ENCODE measurements at places on chromosomes 7 and 10. TPM values are rescaled to one million over a fixed set of nuclear protein-coding genes. Genes with fewer than 3 reads are reported as not detected.

DNA sequence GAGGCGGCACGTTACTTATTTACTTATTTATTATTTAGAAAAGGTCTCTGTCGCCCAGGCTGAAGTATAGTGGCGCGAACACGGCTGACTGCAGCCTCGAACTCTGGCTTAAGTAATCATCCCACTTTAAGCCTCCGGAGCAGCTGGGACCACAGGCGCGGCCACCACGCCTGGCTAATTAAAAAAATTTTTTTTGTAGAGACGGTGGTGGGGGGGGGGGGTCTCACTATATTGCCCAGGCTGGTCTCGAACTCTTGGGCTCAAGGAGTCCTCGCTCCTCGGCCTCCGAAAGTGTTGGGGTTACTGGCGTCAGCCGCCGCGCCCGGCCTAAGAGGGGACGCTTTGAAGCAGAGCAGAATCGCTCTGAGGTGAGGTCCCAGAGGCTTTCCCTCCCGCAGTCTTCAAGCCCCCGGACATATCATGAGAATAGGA, 675 bp upstream of the FRAT2 start:
- no peak for ATAC-seq

CAMK2B gene
- 1.0 TPM for total RNA-seq

DNA sequence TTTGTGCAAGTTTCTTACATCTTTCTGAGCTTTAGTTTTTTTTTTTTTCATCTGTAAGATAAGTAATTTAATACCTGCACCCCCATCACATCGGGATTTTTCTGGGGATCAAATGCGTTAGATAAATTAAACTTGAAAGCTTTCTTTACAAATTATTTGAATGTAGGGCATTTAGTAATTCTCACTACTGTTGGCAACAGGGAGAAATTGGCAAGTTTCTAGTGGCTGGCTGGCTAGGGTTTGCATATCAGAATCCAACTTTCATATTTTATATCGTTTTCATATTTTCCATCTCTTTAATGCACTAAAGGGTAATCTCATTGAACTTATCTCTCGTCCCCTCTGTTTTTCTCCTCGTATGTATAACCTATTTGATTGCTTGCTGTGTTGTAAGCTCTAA, 412.9 kb downstream of the GALNT17 start:
- no peak for ATAC-seq

PNLIP gene
- total RNA-seq = not detected

- peak; percentile 98 for ATAC-seq
These were observed at the start of gene FAM241B for GRCh38 chr10:69629897-69630650. TSS of gene FAM241B (plus strand) at chr10:69630247. CDS start at chr10:69631744, 1,497 bp downstream.

GRCh38 chr10:107022600-107023354, 141.7 kb downstream of the SORCS1 start:
- ATAC-seq = no peak

- ATAC-seq = no peak
These were observed 316.0 kb upstream of the SEMA3C start for GRCh38 chr7:81234896-81235295.

Data from activated T-helper 17 cell treated with anti-CD3 and anti-CD28 coated beads, Interleukin-2, amount 50 U/mL, for 72 hours (primary cell).